Activated T-cell treated with anti-CD3 and anti-CD28 coated beads, Interleukin-2, amount 50 U/mL, for 1 hour (primary cell): ENCODE measurements at places on chromosomes 4 and X.
A peak's percentile ranks its signal among the peaks of the same experiment; 100 is the strongest.

DNA sequence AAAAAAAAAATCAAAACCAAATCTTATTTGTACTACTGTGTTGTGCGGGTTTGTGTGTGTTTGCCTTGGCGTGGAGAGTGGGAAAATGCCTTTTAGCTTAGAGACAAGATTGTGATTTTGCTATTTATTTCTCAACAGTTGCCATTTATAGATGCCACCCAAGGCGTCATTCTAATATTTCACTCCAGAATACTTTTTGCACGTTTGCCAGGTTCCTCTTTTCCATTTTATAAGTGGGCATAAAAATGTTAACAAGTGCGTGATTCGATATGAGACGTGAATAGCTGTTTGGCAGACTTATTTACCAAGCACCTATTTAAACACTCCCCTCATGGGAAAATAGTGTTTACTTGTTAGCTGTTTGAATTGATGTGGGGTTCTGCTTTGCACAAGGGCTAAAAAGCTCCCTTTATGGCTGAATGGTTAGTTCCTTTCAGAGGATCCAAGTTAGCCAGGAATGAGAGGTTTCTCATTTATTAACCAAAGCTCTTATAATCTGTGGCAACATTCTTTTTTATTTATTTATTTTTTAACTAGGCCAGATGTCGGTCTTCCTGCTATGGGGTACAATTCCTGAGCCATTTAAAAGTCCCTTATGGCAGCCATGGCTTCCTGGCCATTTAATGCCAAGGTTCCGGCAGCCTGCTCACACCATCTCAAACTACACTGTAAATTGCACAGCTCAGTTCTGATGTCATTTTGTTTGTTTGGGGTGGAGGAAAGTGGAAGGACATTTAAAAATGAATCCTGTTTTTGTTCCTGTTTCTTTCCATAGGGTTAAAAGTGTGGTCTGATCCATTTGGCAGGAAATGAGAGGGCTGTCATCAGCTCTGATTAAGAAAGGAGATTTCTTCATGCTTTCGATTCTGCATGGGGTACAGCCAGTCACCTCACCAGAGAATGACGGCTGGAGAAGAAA, 14.6 kb downstream of the SMIM20 start:
- DNase-seq = no peak

DNA sequence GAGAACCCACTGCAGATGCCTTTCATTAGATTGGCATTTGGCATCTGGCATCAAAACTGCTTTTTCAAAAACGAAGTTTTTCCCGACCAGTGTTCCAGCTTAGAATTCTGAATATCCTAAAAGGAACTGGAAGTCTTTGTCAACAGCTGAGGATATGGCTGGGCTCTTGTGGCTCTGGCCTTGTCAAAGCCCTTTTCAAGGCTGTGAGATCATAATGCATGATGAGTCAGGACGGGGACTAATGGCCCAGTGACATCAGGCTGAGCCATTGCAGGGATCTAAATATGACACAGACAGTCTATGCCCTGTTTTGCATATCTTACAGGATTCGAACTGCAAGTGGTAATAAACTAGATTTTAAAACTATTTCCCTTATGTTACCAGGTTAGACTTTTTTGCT, 306.4 kb downstream of the PTTG2 start:
- DNase-seq = no peak

GRCh38 chr4:117549524-117549923, 464.1 kb upstream of the TRAM1L1 start:
- no peak for DNase-seq

GRCh38 chrX:70444326-70444945, at the start of gene DLG3:
TSS of gene DLG3 (plus strand) at chrX:70444835. CDS start at chrX:70445202, 367 bp downstream.
- peak; percentile 35 for DNase-seq

DNA sequence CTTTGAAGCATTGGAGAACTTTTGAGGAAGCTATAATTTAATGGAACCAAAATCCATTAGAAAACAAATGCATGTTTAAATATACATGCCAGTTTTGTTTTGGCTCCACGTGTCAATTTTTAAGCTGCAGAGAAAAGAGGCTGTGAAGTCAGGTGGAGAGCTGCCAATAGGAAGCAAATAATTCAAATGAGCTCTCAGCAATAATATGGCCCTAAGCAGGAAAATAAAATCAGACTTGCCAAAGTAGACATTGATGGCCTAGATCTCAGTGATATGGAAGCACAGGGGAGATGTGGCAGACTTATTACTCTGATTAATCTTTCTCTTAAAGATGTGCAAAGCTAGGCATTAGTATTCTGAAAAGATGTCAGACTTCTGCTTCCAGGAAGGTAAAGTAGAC, 769.8 kb upstream of the NDST4 start:
- DNase-seq = no peak

DNA sequence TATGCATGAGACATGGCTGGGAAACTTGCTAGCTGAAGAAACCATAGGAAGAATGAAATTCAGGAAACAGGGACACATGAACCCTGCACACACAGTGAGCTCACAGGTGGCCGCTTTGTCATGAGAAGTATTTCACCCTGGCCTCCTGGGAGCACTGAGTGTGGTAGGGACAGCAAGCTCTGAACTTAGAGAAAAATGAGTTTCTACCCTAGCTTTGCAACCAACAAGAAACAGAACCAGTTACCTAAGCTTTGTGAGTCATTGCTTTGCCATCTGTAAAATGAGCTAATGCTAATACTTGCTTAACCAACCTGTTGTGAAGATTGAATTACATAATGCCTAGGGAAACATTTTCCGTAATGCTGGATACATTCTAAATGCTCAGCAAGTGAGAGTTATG, 206.6 kb upstream of the HS3ST1 start:
- no peak for DNase-seq

- DNase-seq = no peak
These were observed 25.0 kb upstream of the RAPGEF2 start for GRCh38 chr4:159077702-159078495.

DNA sequence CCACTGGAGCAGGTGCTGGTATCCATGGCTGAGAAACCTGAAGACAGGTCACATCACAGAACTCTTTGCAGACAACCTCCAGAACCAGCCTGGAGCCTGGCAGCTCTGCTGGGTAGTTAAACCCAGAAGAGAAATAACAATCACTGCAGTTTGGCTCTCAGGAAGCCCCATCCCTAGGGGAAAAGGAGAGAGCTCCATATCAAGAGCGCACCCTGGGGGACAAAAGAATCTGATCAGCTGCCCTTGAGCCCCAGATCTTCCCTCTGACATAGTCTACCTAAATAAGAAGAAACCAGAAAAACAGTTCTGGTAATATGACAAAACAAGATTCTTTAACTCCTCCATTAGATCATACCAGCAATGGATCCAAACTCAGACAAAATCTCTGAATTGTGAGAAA, 823.2 kb upstream of the FRG1 start:
- no peak for DNase-seq

GRCh38 chr4:164623099-164623498, 130.8 kb upstream of the SMIM31 start:
- DNase-seq = no peak

DNA sequence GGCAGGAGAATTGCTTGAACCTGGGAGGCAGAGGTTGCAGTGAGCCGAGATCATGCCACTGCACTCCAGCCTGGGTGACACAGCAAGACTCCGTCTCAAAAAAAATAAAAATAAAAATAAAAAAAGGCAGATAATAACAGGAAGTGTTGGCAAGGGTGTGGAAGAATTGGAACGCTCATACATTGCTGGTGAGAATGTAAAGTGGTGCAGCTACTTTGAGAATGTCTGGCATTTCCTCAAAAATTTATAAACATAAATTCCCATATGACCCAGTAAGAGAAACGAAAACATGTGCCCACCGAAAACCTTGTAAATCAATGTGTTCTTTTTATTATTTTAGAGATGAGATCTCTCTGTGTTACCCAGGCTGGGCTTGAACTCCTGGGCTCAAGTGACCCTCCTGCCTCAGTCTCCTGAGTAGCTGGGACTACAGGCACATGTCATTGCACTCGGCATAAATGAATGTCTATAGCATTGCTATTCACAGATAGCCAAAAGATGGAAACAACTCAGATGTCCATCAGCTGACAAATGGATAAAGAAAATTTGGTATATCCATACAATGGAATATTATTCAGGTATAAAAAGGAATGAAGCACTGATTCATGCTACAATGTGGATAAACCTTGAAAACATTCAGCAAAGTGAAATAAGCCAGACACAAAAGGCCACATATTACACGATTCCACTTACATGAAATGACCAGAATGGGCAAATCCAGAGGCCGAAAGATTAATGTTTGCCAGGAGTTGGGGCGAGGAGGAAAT, 63.7 kb upstream of the PLAC1 start:
- DNase-seq = no peak

DNA sequence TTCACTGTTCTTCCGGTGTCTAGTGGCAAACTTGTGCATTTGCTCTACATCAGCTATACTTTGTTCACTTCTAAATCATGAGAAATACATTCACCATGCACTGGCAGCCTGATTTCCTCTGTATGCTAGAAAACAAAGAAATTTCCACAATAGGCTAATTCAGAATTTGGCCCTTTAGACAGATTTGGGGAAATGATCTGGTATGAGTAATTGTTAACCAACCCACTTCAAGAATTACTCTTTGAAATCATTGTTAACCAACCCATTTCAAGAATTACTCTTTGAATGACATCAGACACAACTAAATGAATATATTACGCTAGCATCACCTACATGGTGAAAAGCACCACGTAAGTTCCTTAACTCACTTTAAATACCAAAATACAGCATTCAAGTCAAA, 14.6 kb downstream of the APBB2 start:
- DNase-seq = no peak

DNA sequence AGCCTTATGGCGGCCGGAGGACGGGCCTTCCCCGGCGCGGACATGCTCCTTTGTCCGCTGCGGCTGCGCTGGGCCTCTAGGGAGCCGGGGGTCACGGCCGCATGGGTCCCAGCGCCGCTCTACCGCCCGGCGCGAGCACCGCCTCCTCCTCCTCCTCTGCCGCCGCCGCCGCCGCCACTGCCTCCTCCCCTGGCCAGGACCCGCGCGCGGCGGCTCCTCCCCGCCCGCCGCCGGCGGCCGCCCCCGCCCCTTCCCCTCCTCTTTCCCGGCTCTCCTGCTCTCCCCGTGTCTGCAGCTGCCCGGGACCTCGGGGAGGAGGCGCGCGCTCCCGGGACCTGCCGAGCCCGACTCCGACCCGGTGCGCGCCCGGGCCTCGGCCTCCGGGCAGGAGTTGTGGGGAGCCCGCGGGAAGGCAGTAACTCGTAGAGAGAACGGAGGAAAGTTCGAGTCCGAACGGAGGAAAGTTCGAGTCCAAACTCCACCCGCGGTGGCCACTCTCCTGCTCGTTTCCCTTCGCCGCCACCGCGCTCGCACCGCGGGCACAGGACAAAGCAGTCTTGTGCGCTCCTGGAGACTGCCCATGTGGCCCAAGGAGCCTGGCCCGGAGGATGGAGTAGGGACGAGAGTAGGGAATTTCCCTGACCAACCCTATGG, at the start of gene ADGRA3:
TSS of gene ADGRA3 (minus strand) at position 179 of the 654 bp plus-strand sequence. CDS start 282 bp downstream, outside the sequence.
- peak; percentile 26 for DNase-seq

DNA sequence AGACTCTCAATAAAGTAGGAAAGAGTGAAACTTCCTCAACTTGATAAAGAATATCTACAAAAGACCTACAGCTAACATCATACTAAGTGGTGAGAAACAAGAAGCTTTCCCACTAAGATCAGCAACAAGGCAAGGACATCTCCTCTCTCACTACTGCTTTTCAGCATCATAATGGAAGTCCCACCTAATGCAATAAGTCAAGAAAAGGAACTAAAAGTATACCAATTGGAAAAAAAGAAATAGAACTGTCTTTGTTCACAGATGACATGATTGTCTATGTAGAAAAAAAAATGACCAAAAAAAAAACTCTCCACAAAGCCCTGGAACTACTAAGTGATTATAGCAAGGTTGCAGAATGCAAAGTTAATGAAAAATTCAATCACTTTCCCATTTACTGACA, 25.1 kb upstream of the SH3RF1 start:
- no peak for DNase-seq

DNA sequence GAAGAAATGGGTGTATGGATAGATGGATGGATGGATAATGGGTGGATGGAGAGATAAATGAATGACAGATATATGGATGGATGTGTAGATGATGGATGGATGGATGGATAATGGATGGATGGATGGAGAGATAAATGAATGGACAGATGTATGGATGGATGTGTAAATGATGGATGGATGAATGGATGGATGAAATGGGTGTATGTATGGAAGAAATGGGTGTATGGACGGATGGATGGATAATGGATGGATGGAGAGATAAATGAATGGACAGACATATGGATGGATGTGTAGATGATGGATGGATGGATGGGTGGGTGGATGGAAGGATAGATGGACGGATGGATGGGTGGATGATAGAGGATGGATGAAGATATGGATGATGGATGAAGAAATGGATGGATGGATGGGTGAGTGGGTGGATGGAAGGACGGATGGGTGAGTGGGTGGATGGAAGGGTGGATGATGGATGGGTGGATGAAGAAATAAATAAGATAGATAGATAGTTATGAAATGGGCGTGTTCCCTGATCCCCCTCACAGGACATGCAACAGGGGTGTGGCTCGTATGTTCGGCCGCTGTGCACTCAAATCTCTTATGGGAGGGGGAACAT, 91.1 kb upstream of the NKX1-1 start:
- no peak for DNase-seq

GRCh38 chrX:130725519-130725918, 177.5 kb downstream of the ENOX2 start:
- DNase-seq = no peak

DNA sequence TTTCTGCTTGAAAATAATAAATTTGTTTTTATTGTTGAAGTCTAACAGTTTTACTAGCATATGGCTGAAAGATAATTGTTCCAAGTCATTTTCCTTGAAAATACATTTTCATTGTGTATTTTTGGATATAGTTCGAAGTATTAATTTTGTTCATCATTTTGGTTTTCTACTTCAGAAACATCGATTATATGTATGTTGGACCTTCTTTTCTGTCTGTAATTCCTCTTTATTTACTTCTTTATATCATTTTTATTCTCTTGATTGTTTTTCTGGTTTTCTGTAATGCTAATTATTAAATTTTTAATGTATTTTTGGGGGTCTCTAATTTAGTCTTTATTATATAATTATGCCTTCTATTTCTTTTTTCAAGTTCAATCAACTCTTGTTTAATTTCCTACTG, 407.1 kb upstream of the FRG1 start:
- no peak for DNase-seq

- DNase-seq = peak; percentile 74
These were observed 50.8 kb upstream of the TRIM2 start for GRCh38 chr4:153153339-153153871.

- no peak for DNase-seq
These were observed 632.3 kb downstream of the PDHA2 start for GRCh38 chr4:96471956-96472867.

- no peak for DNase-seq
These were observed 167.2 kb downstream of the WDFY3 start for GRCh38 chr4:84799318-84799717.

GRCh38 chr4:168648494-168648893, 151.6 kb downstream of the PALLD start:
- DNase-seq = no peak

DNA sequence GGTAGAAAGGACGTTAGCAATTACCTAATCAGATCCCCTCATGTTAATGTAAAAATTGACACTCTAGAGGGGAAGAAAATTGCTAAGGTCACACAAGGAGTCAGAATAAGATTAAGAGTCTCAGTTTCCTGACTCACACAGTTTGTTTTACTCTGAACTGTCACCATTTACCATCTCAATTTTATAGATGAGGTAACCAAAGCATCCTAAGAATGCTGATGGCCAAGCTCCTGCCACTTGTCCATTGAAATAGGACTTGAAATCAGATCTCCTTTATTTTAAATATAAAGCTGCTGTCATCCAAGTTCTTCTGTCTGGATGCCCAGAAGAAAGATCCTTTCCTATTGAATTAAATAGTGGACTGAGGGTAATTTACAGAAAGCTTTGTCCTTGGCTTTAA, 114.8 kb upstream of the VAMP7 start:
- DNase-seq = no peak

GRCh38 chrX:67652543-67652942, 108.7 kb downstream of the AR start:
- DNase-seq = no peak
